Right lung (tissue), 10 donors: ENCODE measurements at places on chromosomes 6 and 20.

GRCh38 chr6:26118999-26119398 lies 31.8 kb downstream of the HFE start:
- DNase-seq, result no peak

GRCh38 chr20:11274141-11274594 lies 600.4 kb upstream of the JAG1 start:
- peak; percentile 58 for DNase-seq

GRCh38 chr6:37171201-37171969 lies 1.4 kb downstream of the PIM1 start:
- DNase-seq, result peak; percentile 22

DNA sequence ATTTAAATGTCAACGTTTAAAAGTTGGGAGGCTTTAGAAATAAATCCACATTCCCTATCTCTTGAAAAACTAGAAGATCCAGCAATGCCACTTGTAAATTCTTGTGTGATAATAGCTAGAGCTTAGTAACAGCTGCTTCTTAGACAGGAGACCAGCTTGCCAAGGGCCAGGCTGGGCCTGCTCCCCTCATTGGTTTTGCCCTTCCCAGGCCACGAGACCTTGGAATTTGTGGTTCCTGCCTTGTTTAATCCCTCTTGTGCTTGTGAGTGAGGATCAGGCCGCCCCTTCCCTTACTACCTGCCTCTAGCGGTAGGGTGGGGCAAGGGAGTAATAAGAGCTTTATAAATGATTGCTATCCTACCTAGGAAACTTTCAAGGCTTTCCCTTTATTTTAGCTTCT lies 363.5 kb downstream of the SYNE1 start:
- no peak for DNase-seq

DNA sequence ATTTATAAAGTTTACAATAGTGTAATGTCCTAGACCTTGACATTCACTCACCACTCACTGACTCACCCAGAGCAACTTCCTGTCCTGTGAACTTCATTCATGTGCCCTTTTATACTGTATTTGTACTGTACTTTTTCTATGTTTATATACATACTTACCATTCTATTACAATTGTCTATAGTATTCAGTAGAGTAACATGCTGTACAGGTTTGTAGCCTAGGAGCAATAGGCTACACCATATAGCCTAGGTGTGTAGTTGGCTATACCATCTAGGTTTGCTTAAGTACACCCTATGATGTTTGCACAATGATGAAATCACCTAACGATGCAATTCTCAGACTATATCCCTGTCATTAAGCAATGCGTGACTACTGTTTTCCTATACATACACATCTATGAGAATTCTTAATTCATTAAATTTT lies 17.5 kb downstream of the EDEM2 start:
- DNase-seq, result no peak

DNA sequence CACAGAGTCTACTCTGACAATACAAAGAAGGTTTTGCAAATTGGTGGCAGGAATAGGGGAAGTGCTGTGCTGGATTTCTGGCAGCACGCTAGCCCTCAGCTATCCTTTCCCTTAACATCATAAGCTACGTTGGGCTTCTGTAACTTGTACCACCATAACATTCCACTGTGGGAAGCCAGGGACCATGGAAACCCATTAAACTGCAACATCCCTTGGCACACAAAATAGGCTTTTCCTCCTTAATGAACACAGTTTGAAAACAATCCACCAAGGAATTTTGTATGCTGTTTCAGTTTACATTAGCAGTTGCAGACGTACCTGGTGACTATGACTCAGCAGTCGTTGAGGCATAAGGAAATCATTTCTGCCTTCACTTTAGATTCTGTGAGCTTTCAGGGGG lies 203.9 kb upstream of the RAB32 start:
- DNase-seq, result no peak

GRCh38 chr6:22904431-22904830 lies 335.1 kb downstream of the HDGFL1 start:
- no peak for DNase-seq

DNA sequence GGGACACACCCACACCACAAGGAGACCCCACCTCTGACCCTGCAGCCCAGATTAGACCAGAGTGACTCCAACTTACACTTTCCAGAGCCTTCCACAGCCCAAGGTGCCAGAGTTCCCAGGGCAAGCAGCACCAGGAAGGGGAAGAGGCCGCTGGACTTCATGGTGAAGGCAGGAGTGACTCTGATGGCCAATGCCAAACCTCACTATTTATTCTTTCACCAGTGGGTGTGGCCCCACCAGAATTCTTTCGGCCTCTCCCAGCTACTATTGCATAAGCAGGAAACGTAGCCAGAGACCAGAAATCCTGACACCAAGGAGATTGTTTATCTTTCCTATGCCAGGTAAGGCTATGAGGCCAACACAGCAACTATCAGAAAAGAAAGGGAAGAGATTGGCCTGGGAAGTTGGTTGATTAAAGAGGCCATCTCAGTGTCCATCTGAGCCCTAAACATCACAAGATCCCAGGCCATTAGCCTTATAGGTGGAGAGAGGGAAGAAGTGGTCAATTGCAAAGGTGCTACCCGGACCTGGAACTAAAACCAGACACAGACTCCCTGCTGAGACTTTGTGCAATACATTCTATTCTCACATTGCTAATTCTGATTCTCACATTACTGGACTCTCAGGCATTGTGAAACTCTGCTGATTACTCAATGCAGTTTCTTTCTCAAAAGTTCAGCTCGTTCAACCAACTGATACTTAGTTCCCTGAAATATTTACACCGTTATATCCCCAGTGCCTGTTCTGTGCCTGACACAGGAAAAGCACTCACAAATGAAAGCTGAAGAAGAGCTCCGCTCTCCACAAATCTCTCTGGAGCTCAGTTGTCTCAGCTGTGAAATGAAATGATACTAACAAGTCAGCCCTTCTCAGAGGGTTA lies at the start of gene SLPI:
Gene SLPI (minus strand): TSS at position 182 of the 880 bp plus-strand sequence. CDS start 21 bp downstream, at position 161.
- peak; percentile 25 for DNase-seq

- no peak for DNase-seq
Observed at GRCh38 chr6:165770397-165771082, 107.5 kb upstream of the PDE10A start.

- DNase-seq, result no peak
Observed at GRCh38 chr6:13437218-13437996, 50.0 kb downstream of the GFOD1 start.

- no peak for DNase-seq
Observed at GRCh38 chr20:60869087-60869486, 383.0 kb upstream of the CDH4 start.

- no peak for DNase-seq
Observed at GRCh38 chr6:5866547-5867051, 140.1 kb downstream of the NRN1 start.

- DNase-seq, result peak; percentile 62
Observed at GRCh38 chr6:109001291-109001894, 93.3 kb downstream of the SESN1 start.

- no peak for DNase-seq
Observed at GRCh38 chr6:169752074-169752623, 727 bp downstream of the ERMARD start.

GRCh38 chr6:88539295-88539764 lies 373.2 kb upstream of the CNR1 start:
- no peak for DNase-seq

- DNase-seq, result no peak
Observed at GRCh38 chr20:11682285-11682684, 235.4 kb upstream of the BTBD3 start.

GRCh38 chr6:110562316-110562915 lies 86.0 kb upstream of the SLC22A16 start:
- DNase-seq, result no peak

- no peak for DNase-seq
Observed at GRCh38 chr6:56388415-56388755, 141.0 kb upstream of the COL21A1 start.

DNA sequence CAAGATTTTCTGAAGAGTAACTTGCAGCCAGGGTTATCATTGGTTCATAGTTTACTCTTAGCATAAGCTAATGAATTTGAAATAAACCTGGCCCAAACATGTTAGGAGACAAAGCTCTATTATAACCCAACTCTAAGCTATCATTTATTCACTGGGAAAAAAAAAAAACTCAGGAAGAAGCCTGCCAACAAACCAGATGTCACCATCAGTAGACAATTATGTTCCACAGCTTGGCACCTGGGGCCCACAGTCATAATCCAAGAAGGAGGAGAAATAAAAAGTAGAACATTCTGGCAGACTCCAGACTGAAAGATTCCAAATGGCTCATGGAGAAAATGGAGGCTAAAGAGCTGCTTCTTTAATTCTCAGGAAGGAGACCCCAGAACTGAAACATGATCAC lies 100.0 kb upstream of the CNR1 start:
- DNase-seq, result no peak

DNA sequence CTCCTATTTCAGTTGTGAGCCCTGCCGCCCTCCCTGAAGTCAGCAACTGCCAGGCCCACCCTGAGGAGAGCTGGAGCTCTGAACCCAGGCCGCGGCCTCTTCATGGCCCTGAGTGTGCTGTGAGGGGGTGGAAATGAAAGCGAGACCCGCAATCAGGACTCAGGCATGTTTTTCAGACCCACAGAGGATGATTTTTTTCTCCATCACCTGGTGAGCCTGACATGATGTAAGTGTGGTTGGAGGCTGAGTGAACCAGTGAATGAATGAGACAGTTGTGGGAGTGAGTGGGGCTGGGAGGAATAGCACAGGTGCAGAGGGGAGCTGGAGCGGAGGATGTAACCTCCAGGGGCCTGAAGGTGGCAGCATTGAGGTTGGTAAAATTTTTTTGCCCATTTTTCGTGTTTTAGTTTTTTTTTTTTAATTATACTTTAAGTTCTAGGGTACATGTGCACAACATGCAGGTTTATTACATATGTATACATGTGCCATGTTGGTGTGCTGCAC lies 18.3 kb downstream of the RAET1L start:
- no peak for DNase-seq

DNA sequence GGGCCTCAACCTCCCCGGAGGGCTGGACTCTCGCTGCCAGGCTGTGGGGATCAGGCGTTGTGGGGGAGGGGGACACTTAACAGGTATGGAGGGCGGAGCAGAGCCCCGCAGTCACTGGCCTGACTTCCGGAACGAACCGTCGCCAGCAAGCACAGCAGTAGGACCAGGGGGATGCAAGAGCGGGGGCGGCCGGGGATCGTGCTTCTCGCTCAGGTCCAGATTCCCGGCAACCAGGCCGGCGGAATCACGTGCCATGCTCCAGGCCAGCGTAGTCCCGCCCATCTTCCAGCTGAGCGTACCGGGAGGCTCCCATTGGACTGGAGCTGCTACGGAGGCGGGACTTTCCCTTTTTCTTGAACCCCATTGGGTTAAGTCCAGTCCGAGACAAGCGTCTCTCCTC lies 10.0 kb upstream of the POU5F1 start:
- DNase-seq, result no peak
